ENCODE measurements at places on chromosomes 7 and 10.
A peak's percentile ranks its signal among the peaks of the same experiment; 100 is the strongest.

GRCh38 chr10:88728107-88728763, 22.2 kb downstream of the LIPK start:
- no peak for DNase-seq

- DNase-seq: no peak
Observed at GRCh38 chr7:155289949-155290501, 7.7 kb upstream of the INSIG1 start.

GRCh38 chr7:30859940-30860496, 51.6 kb upstream of the AQP1 start:
- DNase-seq: no peak

DNA sequence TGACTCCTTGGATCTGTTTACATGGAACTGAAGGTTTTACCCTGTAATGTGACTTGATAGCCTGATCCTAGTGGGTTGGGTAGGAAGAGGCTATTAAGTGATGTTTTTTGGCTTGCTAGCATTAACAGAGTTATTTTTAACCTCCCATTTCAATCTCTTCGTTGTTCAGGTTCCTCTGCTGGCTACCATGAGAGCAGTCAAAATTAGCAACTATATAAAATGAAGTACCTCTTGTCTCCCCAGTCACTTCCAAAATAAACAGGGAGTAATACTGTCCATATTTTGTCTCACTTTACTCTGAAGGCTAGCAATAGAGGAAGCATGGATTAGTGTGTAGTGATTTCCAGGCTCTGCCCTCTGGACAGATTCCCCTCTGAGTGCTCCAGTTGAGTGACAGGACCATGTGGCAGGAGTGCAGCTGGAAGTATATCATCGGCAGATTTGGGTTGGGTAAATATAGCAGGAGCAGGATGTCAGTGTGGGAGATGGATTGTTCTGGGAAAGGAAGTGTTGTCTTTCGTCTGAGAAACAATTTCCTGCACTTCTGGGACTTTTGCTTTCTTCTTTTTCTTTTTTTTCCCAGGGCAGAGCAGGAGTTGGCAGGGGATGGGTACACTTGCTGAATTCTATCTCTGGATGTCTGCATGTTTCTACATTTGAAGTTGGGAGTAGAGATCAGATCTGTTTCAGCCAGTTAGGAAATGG, 35.2 kb downstream of the GBF1 start:
- DNase-seq: peak; percentile 5

DNA sequence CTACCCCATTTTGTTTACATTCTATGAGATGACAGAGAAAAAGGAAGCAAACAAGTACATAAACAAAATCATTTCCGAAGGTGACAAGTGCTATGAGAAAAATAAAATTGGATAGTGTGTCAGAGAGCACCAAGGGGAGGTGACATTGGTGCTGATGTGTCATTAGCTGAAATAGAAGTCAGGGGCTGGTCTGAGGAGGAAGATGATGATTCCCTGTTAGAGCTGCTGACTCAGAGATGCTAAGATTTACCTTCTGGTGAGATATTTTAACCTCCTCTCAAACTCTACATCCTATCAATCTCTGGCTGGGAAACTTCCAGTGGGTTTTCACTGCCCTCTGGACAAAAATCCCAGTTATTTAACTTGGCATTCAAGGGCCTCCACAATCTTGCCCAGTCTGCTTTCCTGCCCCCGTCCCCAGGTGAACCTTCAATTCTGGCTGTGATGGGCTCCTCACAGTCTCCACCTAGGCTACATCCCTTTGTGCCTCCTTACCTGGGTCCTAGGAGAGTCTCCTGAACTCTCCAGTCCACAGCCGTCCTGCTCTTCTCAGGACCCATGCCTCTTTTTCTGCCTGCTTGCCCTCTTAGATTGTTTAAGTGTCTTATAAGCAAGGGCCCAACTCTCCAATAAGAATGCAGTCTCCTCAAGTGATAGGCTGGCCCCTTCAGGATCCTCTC, 26.6 kb downstream of the DUSP5 start:
- no peak for DNase-seq

- no peak for DNase-seq
Observed at GRCh38 chr10:62614389-62615157, 189.9 kb upstream of the ADO start.

- DNase-seq: no peak
Observed at GRCh38 chr10:129199826-129200225, 267.2 kb upstream of the MGMT start.

DNA sequence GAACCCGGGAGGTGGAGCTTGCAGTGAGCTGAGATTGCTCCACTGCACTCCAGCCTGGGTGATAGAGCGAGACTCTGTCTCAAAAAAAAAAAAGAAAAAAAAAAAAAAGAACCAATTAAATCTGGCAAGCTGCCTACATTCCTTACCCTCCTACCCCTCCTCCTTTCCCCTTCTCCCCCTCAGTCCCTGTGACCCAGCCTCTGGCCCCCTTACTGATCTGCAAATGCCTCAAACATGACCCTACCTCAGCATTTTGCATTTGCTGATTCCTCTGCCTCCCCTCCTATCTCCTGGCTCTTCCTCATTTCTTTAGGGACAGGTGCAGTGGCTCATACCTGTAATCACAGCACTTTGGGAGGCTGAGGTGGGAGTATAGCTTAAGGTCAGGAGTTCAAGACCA, 19.3 kb downstream of the CDHR3 start:
- DNase-seq: peak; percentile 25
